ENCODE measurements at places on chromosomes 6 and 20. TPM values are rescaled to one million over a fixed set of nuclear protein-coding genes. Genes with fewer than 3 reads are reported as not detected.

HLA-DOA gene
- 15.6 TPM for total RNA-seq

OXT gene
- 0.64 TPM for total RNA-seq

ALDH5A1 gene
- 5.2 TPM for total RNA-seq

GRCh38 chr20:38196592-38196991, 31.5 kb upstream of the TGM2 start:
- no peaks in the 10 kb centered on the region for H3K36me3 ChIP-seq
- H3K27ac ChIP-seq = no peak overlapping the region
- H3K27me3 ChIP-seq = no peaks in the 10 kb centered on the region
- no peak for DNase-seq
- no peak overlapping the region for H3K4me3 ChIP-seq

- DNase-seq = no peak
- peaks cover 2% of the 10 kb centered on the region for H3K4me1 ChIP-seq
- H3K36me3 ChIP-seq = no peaks in the 10 kb centered on the region
- H3K27me3 ChIP-seq = no peaks in the 10 kb centered on the region
These were observed 564.3 kb downstream of the LMBRD1 start for GRCh38 chr6:69232496-69232895.

GRCh38 chr20:57040924-57041323, 225.5 kb downstream of the BMP7 start:
- H3K27me3 ChIP-seq = no peaks in the 10 kb centered on the region
- H3K36me3 ChIP-seq = no peaks in the 10 kb centered on the region
- no peak overlapping the region for H3K27ac ChIP-seq

GRCh38 chr20:47438464-47439381, 63.0 kb upstream of the NCOA3 start:
- no peak overlapping the region for H3K4me3 ChIP-seq
- DNase-seq = no peak

- peak overlapping the region; percentile 92 for H3K4me3 ChIP-seq
- H3K36me3 ChIP-seq = no peaks in the 10 kb centered on the region
- peak; percentile 54 for DNase-seq
These were observed 637 bp downstream of the ARID1B start for GRCh38 chr6:156777577-156778453.

GRCh38 chr20:18443886-18444285, 22.9 kb downstream of the DZANK1 start:
- no peaks in the 10 kb centered on the region for H3K4me1 ChIP-seq
- no peaks in the 10 kb centered on the region for H3K36me3 ChIP-seq

- 0 out of 2 replicates have a peak, but pooled peaks cover 4% of the 10 kb centered on the region for H3K36me3 ChIP-seq
- no peak overlapping the region for H3K27ac ChIP-seq
- H3K4me1 ChIP-seq = peaks cover 6% of the 10 kb centered on the region
- no peaks in the 10 kb centered on the region for H3K27me3 ChIP-seq
- DNase-seq = no peak
These were observed 25.0 kb downstream of the ZDHHC14 start for GRCh38 chr6:157405986-157406385.
